ENCODE measurements at places on chromosomes 5 and 9.

DNA sequence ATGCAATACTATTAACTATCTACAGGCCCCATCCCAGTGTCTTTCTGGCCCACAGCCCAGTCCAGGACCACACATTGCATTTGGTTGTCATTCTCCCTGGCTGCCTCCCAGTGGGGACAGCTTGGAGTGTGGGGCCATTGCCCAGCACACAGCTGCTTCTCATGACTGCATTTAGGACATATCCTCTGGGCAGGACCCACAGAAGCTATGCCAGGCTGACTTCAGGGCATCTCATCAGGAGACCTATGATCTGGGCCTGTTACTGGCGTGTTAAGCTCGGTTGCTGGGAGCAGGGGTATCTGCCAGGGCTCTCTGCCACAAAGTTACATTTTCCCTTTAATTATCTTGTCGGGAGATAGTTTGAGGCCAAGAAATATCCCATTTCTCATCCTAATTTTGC is 32.1 kb upstream of the CLPTM1L start:
- DNase-seq, result no peak

GRCh38 chr5:66222455-66222854 is 78.4 kb downstream of the SREK1 start:
- no peak for DNase-seq

DNA sequence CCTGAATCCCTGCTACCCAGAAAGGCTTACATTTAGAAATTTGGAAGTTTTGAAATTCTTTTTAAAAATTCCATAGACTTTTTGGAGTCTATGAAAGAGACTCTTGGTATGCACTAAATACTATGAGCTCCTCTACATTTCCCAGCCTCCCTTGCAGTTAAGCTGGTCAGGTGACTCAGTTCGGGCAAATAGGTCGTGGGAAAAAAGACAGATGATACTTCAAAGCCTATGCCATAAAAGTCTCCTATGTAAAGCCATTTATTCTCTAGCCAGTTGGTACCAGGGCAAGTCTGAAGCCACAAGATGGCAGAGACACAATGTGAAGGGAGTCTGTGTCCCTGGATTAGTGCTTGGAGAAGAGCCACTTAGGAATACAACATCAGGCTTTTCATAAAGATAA is 101.8 kb downstream of the BOD1 start:
- no peak for DNase-seq

GRCh38 chr5:138668451-138669380 is 84.5 kb upstream of the CTNNA1 start:
- DNase-seq, result no peak

DNA sequence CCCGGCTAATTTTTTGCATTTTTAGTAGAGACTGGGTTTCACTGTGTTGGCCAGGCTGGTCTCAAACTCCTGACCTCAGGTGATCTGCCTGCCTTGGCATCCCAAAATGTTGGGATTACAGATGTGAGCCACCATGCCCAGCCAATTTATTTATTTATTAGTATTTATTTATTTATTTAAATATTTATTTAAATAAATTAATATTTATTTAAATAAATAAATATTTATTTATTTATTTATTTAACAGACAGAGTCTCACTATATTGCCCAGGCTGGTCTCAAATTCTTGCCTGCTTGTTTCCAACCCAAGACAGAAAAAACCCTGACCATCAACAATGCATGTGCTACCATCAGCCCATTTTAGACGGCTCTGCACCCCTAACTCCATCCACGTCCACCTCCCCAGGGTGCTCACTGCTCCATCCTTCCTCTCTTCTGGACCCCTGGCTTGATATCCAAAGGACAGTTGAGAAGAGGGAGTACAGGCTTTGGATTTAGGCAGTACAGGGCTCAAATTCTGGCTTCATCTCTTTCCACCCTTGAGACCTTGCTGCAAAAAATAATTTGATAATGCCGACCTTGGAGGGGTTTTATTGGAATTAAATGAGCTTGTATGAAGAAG is 232.6 kb downstream of the MED10 start:
- no peak for DNase-seq

- no peak for DNase-seq
Measured at GRCh38 chr5:161314033-161314432, 232.5 kb downstream of the GABRB2 start.

DNA sequence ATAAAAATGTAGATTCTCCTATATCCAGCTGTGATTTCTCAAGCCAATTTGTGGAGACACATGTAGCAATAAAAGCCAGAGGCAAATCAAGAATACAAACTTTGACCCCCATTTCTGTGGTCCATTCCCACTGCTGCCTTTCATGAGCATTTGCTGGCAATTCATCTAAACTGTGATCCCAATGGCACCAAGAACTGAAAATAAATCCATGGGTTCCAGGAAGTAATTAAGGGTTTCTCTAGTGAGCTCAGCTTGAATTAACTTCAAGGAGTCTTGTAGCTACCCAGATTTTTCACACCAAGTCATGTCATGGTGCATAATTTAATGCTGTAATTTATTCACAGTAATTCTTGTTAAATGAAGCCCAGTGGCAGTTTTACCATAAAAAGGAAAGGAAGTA is 145.0 kb upstream of the SMC2 start:
- DNase-seq, result no peak

- no peak for DNase-seq
Measured at GRCh38 chr9:127761491-127761956, 16.9 kb downstream of the SH2D3C start.

- peak; percentile 16 for DNase-seq
Measured at GRCh38 chr5:110038297-110038997, 348.7 kb downstream of the MAN2A1 start.

- DNase-seq, result no peak
Measured at GRCh38 chr9:110605565-110605964, 26.0 kb upstream of the SVEP1 start.

- DNase-seq, result no peak
Measured at GRCh38 chr5:42454216-42454995, 31.2 kb downstream of the GHR start.

GRCh38 chr9:128393970-128394369 is 22.8 kb downstream of the URM1 start:
- no peak for DNase-seq

DNA sequence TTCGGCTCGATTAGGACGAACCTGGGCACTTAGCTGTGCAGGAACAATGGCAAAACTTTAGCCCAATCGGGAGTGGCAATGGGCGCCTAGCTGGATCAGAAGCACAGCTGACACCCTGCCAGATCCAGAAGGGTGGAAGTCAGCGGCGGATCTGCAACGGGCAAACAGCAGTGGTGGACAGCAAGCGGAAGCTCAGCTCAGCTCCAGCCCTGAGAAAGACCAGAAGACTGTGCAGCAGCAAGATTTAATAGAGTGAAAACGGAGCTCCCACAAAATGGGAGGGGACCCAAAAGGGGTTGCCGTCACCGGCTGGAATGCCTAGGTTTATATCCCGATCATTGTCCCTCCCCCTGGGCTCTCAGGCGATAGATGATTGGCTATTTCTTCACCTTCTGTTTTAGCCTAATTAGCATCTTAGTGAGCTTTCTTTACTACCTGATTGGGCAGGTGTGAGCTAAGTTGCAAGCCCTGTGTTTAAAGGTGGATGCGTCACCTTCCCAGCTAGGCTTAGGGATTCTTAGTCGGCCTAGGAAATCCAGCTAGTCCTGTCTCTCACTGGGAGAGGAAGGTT is 1237.9 kb downstream of the CDH12 start:
- no peak for DNase-seq

DNA sequence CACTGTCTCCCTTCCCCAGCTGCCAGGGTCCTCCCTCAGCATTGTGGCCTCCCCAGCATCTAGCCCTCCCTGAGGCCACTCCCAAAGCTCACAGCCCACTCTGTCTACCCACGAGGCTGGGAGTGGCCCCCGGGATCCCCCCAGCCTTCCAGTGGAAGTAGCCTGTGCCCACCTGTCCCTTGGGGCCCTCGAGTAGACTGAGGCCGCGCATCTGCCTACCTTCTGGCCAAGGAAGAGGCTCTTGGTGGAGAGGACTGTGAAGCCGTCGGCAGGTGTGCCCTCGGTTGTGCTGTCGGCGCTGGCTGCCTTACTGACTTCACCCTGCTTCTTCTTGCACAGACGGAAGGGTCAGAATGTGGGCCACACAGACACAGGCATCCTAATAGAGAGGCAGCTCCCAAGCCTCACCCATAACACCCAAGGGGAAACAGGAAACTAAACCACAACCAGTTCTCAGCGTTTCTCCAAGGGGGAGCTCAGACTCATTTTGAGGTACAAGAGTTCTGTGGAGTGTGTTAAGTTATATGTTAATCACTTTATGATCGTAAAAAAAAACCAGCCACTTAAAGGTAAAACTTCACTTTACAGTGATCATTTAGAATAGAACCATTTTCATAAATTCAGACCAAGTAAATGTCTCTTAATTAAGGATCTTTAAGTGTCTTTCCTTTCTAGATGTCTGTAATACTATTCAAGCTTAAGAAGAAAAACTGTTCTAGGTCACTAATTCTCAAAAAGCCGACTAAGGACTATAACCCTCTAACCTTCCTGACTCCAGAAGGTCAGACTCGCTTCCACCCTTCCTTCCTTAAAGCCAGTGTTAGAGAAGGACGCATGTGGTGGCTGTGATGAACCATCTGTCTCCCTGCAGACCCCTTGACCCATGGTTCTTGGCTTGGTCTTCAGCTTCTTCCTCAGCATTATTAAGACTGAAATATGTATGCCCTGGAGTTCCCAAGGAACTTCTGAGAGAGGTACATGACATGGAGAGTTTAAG is 38.5 kb downstream of the MACROH2A1 start:
- DNase-seq, result no peak

DNA sequence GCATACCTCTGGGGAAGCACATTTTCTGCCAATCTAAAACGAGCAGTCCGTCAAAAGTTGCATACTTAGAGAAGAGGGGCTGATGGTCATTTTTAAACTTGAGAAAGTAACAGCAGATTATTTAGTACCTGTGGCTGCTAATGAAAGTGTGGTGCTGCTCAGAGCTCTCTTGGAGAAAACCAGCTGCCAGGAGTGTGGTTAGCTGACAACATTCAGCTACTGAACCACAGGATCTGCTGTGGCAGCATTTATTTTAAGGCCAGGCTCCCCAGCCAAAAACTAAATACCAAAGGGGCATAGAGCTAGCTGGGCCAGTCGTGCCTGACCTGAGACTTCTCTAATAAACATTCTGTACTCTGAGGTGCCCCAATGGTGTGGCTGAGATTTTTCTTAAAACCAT is 203.6 kb downstream of the EDIL3 start:
- no peak for DNase-seq

- DNase-seq, result peak; percentile 38
Measured at GRCh38 chr9:114433086-114433485, 45.3 kb upstream of the AKNA start.

DNA sequence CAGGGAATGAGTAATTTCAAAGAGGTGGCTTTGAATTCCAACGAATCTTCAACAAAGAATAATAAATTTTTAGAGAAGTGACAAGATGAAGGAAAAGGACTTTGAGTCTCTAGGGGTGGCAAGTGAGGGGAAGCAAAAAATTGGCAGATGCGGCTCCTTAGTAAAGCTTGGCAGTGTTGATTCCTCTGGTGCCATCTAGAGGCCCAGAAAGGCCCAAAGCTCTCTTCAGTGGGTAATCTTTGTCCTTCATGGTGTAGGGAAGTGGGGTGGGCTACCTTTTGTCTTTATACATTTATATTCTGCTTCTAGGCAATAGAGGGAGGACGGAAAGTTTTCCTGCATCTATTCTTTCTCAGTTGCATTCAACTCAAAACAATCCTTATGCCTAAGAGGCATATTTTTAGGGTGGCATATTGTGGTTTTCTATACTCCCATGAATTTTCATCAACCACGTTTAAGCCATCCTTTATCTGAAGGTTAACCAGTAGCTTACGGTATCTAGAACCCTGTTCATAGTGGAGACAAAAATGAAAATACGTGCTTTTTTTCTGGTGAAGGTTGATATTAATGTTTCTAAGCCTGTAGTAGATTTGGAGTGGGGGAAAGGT is 17.5 kb upstream of the ROPN1L start:
- DNase-seq, result no peak

GRCh38 chr5:177198738-177199137 is 65.2 kb downstream of the NSD1 start:
- DNase-seq, result no peak

GRCh38 chr5:173313351-173313801 is 14.8 kb downstream of the STC2 start:
- DNase-seq, result no peak

DNA sequence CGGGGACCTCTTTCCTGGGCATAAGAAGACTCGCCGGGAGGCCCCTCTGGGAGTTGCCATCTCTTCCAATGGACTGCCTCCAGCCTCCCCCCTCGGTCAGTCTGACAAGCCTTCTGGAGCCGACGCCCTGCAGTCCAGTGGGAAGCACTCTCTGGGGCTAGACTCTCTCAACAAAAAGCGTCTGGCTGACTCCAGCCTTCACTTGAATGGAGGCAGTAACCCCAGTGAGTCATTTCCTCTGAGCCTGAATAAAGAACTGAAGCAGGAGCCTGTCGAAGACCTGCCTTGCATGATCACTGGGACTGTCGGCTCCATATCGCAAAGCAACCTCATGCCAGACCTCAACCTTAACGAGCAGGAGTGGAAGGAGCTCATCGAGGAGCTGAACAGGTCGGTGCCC is 28.4 kb upstream of the LTC4S start:
- no peak for DNase-seq

DNA sequence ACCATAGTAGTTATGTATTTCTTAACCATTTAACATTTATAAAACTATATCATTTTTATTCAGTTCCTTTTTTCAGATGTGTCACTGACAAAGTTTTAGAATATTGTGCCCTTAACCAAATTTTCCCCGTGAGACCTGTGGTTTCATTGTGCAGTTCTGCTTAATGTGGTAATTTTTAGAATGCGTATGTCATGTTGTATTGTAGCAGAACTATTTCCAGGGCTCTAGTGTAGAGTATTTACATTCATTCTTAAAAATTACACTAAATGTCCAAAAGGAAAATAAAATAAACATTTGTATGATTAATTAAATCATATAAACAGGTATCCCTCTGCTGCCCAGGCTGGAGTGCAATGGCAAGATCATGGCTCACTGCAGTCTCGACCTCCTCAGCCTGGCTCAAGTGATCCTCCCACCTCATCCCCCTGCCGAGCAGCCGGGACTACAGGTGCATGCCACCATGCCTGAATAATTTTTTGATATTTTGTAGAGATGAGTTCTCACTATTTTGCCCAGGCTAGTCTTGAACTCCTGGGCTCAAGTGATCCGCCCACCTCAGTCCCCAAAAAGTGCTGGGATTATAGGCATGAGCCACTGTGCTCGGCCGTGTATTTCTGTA is 15.4 kb downstream of the SERINC5 start:
- no peak for DNase-seq

DNA sequence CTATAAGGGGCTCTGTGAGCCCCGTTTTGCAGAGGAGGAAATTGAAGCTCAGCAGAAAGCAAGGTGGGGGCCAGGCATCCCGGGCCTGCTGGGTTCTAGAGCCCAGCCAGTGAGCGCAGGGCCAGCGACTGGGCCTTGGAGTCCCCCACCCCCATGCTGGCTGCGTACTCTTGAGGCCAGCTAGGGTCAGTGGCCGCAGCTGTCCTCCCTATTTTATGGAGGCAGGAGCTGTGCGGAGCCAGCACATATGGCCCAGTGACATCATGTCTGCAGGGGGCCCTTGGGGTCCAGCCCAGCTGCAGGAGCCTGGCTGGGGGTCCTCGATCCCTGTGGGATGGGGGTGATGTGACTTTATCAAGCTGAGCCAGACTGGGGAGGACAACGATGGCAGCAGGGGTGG is 71.3 kb downstream of the HMCN2 start:
- no peak for DNase-seq
